ENCODE measurements at places on chromosomes 7 and 10.
A peak's percentile ranks its signal among the peaks of the same experiment; 100 is the strongest.

DNA sequence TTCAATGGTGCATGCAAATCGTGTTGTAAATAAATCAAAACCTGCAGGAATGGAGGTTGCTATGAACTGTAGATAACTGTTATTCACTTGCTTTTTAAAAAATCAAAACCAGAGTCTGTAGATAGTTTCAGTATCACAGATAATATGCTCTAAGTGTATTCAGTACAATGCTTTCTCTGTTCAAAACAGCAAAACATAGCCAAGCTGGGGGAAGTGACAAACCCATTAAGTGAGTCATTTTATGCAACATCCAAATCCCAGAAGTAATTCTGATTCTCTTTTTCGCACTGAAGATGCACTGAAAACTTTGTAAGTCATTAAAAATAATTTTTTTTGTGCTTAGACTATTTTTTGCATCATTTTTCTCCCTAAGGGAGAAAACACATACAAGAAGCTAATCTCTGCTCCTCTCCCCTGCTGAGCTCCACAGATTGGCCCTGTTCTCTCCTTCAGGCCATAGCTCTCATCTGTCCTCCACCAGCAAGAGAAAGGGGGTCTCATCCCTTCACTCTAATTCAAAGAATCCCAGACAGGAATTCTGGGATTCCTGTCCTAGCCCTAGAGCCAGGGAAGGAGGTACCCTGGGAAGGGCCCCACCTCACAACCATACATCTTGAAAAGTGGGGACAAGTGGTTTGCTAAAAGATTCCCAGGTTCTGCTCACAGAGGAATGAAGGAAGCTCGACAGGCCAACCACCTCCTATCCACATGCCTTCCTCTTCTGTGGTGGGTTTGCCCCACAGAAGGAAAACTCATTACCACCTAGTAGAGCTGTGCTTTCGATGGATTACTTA lies 4.9 kb downstream of the PRTFDC1 start:
- DNase-seq, result no peak

GRCh38 chr10:71382757-71383156 lies 14.0 kb upstream of the CDH23 start:
- DNase-seq, result no peak

- no peak for DNase-seq
Observed at GRCh38 chr7:21941611-21942141, 4.0 kb downstream of the CDCA7L start.

- DNase-seq, result no peak
Observed at GRCh38 chr10:107418085-107418806, 253.7 kb upstream of the SORCS1 start.

DNA sequence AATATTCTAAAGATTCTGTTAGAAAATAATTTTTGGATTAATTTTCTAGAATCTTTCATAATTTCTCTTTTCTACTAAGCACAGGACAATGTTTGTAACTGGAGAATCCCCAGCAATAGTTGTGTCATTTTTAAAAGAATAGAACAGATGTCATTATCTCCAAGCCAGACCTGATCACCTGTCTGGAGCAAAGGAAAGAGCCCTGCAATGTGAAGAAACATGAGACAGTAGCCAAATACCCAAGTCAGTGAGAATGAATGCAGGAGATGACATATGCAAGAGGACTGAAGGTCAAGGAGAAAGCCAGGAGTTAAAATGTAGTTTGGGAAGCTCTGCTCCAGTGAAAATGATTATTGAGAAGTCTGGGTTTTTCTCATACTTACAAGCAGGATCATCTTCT lies 25.4 kb upstream of the ZNF138 start:
- no peak for DNase-seq

DNA sequence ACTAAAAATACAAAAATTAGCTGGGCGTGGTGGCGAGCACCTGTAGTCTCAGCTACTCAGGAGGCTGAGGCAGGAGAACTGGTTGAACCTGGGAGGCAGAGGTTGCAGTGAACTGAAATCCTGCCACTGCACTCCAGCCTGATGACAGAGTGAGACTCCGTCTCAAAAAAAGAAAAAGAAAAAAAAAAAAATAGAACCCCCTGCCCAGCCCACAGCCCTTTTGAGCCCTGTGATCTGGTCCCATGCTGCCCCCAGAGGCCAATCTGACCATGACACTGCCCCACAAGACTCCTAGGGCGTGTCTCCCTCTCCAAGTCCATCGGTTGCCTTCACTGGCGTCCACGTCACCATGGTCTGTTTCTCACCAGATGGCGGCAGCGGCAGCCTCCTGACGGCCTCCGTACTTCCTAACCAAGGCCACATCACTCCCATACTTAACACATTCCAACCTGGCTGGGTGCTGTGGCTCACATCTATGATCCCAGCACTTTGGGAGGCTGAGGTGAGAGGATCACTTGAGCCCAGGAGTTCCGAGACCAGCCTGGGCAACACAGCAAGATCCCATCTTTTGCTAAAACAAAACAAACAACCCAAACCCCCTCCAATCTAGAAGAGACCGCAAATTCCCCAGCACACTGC lies 18.0 kb downstream of the STX1A start:
- peak; percentile 45 for DNase-seq

DNA sequence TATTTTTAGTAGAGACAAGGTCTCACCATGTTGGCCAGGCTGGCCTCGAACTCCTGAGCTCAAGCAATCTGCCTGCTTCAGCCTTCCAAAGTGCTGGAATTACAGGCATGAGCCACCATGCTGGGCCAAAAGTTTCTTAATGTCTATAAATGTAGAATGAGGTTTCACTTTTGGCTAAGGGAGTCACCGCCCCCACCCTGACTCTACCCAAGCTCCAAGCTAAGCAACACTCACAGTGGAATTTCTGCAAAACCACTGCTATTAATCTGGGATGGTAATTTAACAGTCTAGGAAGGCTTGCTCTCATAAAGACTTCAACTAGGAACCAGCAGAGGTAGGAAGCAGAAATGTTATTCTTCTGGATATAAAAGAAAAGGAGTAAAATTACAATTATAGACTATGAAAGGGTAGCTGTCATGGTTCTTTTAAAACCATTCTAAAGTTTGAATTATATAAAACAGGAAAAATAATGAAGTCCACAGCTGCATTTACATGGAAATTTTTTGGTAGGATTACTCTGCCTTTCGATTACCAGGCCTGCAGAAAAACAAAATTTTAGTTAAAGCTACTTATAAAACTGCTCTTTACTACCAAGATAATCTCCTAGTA lies 211.6 kb downstream of the SFMBT2 start:
- no peak for DNase-seq

All from kidney (tissue), 22 donors.